ENCODE measurements at places on chromosomes 5 and 9.

DNA sequence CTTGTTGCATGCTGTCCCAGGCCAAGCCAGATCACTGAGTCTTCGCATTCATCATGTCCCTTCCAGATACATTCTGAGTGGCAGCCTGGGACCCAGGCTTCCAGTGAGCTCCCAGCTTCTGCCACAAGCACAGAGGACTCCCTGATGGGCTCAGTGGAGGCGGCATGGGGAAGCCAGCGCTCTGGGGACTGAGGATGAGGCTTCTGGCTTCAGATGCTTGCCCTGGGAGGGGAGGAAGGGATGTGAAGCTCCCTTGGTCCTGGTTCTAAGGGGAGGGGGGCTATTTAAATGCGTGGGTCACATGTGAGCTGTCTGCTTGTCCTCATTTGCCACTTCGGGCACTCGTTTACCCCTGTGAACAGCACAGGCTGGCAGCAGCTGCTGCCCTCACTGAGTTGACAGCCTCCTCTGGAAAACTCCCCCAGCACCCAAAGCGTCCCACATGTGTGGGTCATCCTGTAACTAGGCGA is 174.0 kb downstream of the NR3C1 start:
- no peak for DNase-seq

DNA sequence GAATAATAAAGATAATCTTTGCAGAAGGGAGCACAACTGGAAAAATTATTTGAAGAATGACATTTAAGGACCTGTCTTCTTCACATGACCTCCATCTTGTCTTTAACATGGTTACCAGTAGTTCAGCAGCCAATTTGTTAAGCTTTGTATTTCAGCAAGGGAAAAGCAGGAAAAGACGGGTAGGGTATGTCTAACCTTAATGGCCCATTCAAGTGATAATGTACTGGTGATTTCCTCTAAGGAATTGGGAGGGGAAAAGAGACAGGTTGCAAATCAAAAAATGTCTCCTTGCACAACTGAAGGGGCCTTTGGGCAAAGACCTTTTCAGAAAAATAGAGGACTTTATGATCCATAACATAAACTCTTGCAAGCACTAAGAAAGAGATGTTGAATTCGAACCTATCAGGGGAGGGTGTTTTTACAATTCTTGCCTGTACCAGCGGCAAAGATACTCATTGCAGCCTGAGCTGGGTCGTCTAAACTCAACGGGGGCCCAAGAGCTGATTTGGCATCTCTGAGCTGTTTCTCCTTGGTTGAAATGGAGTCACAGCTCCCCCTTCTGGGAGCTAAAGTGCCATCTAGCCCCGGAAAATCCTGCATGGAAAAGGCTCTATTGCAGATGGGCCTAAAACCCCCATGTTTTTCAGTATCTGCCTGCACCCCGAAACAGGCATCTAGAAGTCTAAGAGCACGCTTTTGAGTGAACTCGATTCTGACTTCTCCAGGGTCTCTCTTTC is 3.8 kb downstream of the BRINP1 start:
- DNase-seq, result no peak

DNA sequence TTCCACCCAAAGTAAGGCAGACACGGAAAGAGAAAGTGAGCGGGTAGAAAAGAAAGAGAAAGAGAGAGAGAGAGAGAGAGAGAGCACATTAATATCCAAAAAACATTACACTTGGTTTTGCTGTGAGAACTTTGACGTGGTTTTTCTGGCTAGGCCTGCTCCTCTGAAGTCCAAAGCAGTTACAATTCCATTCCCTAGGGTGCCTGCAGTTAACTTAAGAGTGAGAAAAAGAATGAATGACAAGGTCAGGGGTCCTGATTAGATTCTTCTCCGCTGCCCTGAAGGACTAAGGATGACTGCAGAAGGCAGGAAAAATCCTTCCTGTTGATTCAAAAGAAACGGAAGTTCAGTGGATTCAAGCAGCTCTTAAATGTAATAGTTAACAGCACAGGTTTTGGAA is 589.8 kb downstream of the PRELID2 start:
- no peak for DNase-seq

- no peak for DNase-seq
These were observed 386.8 kb upstream of the CHD1 start for GRCh38 chr5:99315413-99316183.
